ENCODE measurements at places on chromosomes 2 and 18.
A peak's percentile ranks its signal among the peaks of the same experiment; 100 is the strongest.

- no peak for DNase-seq
These were observed 95.5 kb upstream of the ATG16L1 start for GRCh38 chr2:233156001-233156400.

- peak; percentile 65 for DNase-seq
These were observed 1.9 kb upstream of the ESPNL start for GRCh38 chr2:238097988-238098871.

GRCh38 chr2:62340994-62341484 is 145.1 kb downstream of the B3GNT2 start:
- no peak for DNase-seq

DNA sequence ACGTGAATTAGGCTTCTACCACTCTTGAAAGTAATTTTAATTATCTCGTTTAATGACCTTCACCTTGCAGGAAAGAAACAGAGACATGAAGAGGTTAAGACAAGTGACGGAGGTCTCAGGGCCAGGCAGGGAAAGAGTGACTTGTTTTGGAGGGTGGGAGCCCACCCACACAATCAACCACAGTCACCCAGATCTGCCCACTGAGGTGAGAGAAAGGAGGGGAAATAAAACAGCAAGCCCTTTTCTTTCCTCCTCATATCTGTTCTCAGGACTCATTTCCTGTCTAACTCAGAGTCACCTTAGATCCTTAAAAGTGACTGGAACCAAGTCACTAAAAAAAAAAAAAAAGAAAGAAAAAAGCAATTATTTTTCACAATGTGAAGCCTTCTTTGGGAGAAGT is 26.8 kb downstream of the ATP8B1 start:
- no peak for DNase-seq

Measured in HL-60 (cell line).